Activated naive CD4-positive, alpha-beta T cell treated with anti-CD3 and anti-CD28 coated beads, Interleukin-2, amount 10 ng/mL, durations not matched to agents 5 hours and 36 hours (primary cell): ENCODE measurements at places on chromosomes 3 and 15. TPM values are rescaled to one million over a fixed set of nuclear protein-coding genes. Genes with fewer than 3 reads are reported as not detected.

The NR2E3 gene
- not detected for total RNA-seq

The SLC51A gene
- total RNA-seq: not detected

The RTP1 gene
- not detected for total RNA-seq

The TEX55 gene
- total RNA-seq: not detected

The CHST2 gene
- total RNA-seq: 1.2 TPM

The IGSF11 gene
- total RNA-seq: 0.99 TPM

The CFAP100 gene
- total RNA-seq: not detected

The IL5RA gene
- not detected for total RNA-seq

The PKM gene
- 1,130 TPM for total RNA-seq
